Muscle of back (tissue), 13 donors: ENCODE measurements at places on chromosomes 4 and X.

DNA sequence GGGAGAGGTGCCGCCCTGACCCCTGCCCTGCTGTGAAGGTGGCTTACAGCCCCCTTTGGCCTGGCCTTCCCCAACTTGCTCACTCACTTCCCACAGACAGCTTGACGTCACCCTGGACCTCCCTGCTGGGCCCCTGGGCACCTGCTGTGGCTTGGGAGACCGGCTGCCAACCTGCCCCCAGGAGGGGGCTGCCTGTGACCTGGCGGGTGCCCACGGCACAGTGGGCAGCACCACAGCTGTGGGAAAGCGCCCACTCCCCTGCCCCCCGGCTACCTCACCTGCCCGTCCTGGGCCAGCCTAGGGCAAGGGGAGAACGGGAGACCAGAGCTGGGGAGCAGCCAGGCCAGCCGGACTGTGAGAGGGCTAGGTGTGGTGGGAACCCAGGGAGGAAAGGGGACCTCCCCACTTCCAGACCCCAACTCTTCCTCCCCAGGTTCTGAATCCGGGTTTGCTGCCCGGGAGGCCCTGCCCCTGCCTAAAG, 2.4 kb upstream of the ZFP92 start:
- no peak for DNase-seq

GRCh38 chr4:36288731-36289426, 7.5 kb downstream of the DTHD1 start:
- no peak for DNase-seq

- DNase-seq = no peak
These were observed 98.4 kb downstream of the AREG start for GRCh38 chr4:74543231-74543781.

- DNase-seq = no peak
These were observed 25.4 kb upstream of the AFAP1 start for GRCh38 chr4:7964890-7965662.
